IMR-90 (cell line): ENCODE measurements at places on chromosomes 13 and 19. TPM values are rescaled to one million over a fixed set of nuclear protein-coding genes. Genes with fewer than 3 reads are reported as not detected.
A peak's percentile ranks its signal among the peaks of the same experiment; 100 is the strongest.

DNA sequence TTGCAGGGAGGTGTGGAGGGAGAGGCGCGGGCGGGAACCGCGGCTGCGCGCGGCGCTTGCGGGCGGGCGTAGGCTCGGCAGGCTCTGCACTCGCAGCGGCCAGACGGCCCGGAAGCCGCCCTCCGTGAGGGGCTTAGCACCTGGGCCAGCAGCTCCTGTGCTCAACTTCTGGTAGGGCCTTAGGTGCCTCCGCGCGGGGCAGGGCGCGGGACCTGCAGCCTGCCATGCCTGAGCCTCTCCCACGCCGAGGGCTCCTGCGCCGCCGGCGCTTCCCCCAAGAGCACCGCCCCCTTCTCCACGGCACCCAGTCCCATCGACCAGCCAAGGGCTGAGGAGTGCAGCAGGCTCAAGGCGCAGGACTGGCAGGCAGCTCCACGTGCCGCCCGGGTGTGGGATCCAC, 940.8 kb upstream of the PCDH9 start:
- DNase-seq = no peak
- H3K4me1 ChIP-seq = no peaks in the 10 kb centered on the region
- no peak overlapping the region for H3K27ac ChIP-seq
- no peak overlapping the region for H3K4me3 ChIP-seq
- H3K27me3 ChIP-seq = no peaks in the 10 kb centered on the region

- no peaks in the 10 kb centered on the region for H3K36me3 ChIP-seq
- no peaks in the 10 kb centered on the region for H3K27me3 ChIP-seq
- H3K4me3 ChIP-seq = peak overlapping the region; percentile 75
- no peak overlapping the region; the same call in 1 of the 2 replicates for H3K27ac ChIP-seq
- H3K4me1 ChIP-seq = peaks cover 12% of the 10 kb centered on the region
Measured at GRCh38 chr19:3361384-3362216, 4.8 kb upstream of the NFIC start.

DNA sequence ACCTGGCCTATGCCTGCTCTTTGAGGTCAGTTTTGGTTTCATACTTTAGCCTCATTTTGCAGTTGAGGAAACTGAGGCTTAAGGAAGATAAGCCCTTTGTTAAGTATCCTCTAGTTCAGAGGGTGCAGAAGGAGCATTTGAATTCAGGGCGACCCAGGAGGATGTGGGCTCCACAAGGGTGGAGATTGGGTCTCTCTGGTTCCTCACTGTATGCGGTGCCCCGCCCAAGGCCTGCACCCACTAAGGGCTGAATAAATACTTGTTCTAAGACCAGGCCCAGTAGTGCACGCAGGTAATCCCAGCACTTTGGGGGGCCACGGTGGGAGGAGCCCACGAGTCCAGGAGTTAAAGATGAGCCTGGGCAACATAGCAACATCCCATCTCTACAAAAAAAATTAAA, 768 bp upstream of the SLC44A2 start:
- H3K27me3 ChIP-seq = no peaks in the 10 kb centered on the region
- H3K4me3 ChIP-seq = no peak overlapping the region
- no peak overlapping the region for H3K27ac ChIP-seq

- no peak overlapping the region for H3K27ac ChIP-seq
- H3K27me3 ChIP-seq = no peaks in the 10 kb centered on the region
- no peaks in the 10 kb centered on the region for H3K4me1 ChIP-seq
- no peak overlapping the region for H3K4me3 ChIP-seq
- peak; percentile 35 for DNase-seq
Measured at GRCh38 chr19:2775556-2776430, 7.3 kb downstream of the SGTA start.

DNA sequence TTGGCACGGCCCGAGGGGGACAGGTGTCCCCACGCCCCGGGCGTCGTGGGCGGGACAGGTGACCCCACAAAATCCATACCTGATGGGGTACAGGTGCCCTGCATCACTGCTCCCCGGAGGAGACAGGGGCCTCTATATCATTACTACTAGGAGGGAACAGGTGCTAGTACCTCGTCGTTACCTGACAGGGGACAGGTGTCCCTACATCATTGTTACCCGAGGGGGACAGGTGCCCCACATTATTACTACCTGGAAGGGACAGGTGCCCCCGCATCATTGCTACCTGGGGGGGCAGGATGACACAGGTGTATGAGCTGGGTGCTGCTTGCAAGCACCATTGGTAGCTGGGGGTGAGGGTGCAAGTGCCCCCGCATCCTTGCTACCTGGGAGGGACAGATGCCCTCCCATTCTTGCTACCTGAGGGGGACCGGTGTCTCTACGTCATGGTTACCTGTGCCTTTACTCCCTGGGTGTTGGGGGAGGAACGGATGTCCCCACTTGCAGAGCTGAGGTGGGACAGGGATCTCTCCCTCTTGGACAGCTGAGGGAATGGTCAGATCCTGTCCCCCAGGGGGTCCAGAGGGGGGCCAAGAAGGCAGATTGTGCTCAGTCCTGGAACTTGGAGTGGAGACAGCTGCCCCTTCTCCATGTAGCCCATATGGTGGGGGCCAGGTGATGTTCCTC, 620 bp downstream of the CRTC1 start:
- H3K27me3 ChIP-seq = no peaks in the 10 kb centered on the region
- DNase-seq = no peak
- no peak overlapping the region for H3K27ac ChIP-seq
- no peaks in the 10 kb centered on the region for H3K36me3 ChIP-seq
- H3K4me3 ChIP-seq = peak overlapping the region; percentile 77
- H3K4me1 ChIP-seq = peaks cover 19% of the 10 kb centered on the region

GRCh38 chr19:16263141-16263761, 61.4 kb upstream of the KLF2 start:
- no peaks in the 10 kb centered on the region for H3K4me1 ChIP-seq
- H3K4me3 ChIP-seq = no peak overlapping the region
- no peaks in the 10 kb centered on the region for H3K36me3 ChIP-seq
- no peak overlapping the region for H3K27ac ChIP-seq
- H3K27me3 ChIP-seq = peaks cover 45% of the 10 kb centered on the region

- no peak for DNase-seq
- no peak overlapping the region for H3K27ac ChIP-seq
- H3K4me1 ChIP-seq = no peaks in the 10 kb centered on the region
- peak overlapping the region; percentile 78 for H3K4me3 ChIP-seq
- H3K36me3 ChIP-seq = peaks cover 3% of the 10 kb centered on the region; the same call in 1 of the 2 replicates
- no peaks in the 10 kb centered on the region for H3K27me3 ChIP-seq
Measured at GRCh38 chr19:35612224-35612558, 344 bp upstream of the HAUS5 start.

ZNF665 gene
- 2.5 and 3.0 TPM in 2 replicates for total RNA-seq

ZNF667 gene
- 3.4 and 4.7 TPM in 2 replicates for total RNA-seq

DIRAS1 gene
- total RNA-seq = 1.4 and 2.5 TPM in 2 replicates

ANKRD24 gene
- total RNA-seq = 0.18 and 0.28 TPM in 2 replicates

CLEC17A gene
- total RNA-seq = not detected in 2 replicates

SEMA6B gene
- total RNA-seq = 0.18 and 0.28 TPM in 2 replicates
